ENCODE measurements at places on chromosomes 6 and 20. TPM values are rescaled to one million over a fixed set of nuclear protein-coding genes. Genes with fewer than 3 reads are reported as not detected.
A peak's percentile ranks its signal among the peaks of the same experiment; 100 is the strongest.

DNA sequence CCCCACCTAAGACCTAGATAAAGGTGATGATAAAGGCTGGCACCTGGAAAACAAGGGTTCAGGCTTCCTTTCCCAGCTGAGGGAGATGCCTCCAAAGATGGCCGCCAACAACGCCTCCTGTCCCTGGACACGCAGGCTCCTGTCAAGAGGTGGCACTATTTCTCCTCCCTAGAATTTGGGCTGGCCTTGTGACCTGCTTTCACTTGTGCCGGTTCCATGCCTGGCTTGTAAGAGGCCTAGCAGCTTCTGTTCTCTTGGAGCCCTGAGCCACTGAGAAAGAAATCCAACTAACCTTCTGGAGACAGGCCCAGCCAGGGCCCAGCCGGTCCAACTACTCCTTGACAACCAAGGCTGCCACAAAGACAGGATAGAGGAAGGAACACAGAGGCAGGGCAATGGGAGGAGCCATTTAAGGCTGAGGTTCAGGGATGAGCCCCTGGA is 60.2 kb upstream of the RALY start:
- no peak overlapping the region for H3K27ac ChIP-seq
- H3K4me1 ChIP-seq = no peaks in the 10 kb centered on the region

GRCh38 chr6:140051521-140052512 is 677.4 kb upstream of the CITED2 start:
- H3K27me3 ChIP-seq = no peaks in the 10 kb centered on the region
- DNase-seq = no peak
- no peaks in the 10 kb centered on the region for H3K36me3 ChIP-seq
- H3K27ac ChIP-seq = no peak overlapping the region
- no peak overlapping the region for H3K4me3 ChIP-seq
- no peaks in the 10 kb centered on the region for H3K4me1 ChIP-seq

GRCh38 chr6:42017021-42017643 is 33.2 kb upstream of the TAF8 start:
- H3K36me3 ChIP-seq = no peaks in the 10 kb centered on the region
- peaks cover 60% of the 10 kb centered on the region for H3K4me1 ChIP-seq
- H3K27ac ChIP-seq = peak overlapping the region; percentile 3
- DNase-seq = no peak
- no peak overlapping the region for H3K4me3 ChIP-seq

The HLA-DMA gene
- total RNA-seq = 22.3 TPM

Measured in T-cell (primary cell).